ENCODE measurements at places on chromosomes 11 and 22.

GRCh38 chr11:113615098-113615497 lies 91.0 kb downstream of the TMPRSS5 start:
- no peak for DNase-seq

DNA sequence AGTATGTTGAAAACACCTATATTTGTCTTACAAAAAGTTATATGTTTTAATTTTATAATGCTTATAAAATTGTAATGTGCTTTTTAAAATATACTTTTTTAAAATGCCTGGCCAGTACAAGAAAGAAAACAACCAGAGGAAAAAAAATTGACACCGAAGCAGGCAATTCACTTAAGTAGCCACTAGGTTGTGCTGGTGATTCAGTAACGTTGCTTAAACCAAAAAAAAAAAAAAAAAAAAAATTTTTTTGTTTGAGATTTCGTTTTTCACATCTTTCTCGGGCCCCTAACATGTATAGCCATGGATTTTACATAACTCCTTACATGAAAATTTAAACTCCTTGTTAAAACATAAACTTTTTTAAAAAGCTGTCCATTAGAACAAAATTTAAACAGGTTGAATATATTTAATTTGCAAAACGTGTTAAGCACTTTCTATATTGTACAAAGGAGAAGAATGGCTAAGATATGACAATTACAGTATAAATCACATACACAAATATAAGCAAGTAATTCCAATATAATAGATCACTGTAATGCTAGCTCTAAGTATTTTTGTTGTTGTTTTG lies 9.2 kb downstream of the OR8B4 start:
- DNase-seq = no peak

- DNase-seq = no peak
Observed at GRCh38 chr11:1353383-1354124, 36.2 kb upstream of the BRSK2 start.

DNA sequence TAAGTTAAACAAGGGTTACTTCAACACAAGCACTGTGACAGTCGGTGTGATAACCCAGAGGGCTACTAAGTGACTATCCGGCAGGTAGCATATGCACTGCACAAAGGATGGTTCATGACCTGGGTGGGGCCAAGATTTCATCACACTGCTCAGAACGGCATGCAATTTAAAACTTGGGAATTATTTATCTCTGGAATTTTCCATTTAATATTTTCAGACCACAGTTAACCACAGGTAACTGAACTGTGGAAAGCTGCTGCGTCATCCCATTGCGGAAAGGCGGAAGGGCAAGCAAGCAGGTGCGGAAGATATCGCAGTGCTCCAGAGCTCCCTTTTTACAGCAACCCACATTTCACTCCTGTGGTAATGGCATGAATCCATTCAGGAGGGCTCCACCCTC lies 540.8 kb downstream of the INSC start:
- DNase-seq = no peak

DNA sequence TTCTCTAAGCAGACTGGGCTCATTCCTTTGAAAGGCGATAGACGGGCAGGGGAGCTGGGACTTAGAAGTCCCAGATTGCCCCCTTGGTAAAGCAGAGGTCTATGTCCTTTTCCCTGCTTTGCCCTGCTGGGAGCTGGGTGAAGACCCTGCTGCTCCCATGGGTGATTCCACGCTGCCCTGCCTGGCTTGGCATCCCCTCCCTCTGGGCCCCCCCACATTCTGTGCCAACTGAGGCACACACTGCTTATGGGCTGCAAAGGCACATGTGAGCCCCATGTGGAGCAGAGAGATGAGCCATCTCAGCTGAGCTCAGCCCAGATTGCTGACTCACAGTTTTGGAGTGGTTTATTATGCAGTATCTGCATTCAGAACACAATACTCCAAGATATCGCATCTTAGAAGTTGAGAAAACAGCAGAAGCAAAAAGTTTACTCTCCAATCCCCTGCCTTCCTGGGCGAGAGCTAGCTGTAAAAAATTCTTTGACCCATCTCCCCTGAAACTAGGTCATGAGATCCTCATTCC lies 127.2 kb downstream of the ST3GAL4 start:
- DNase-seq = no peak

DNA sequence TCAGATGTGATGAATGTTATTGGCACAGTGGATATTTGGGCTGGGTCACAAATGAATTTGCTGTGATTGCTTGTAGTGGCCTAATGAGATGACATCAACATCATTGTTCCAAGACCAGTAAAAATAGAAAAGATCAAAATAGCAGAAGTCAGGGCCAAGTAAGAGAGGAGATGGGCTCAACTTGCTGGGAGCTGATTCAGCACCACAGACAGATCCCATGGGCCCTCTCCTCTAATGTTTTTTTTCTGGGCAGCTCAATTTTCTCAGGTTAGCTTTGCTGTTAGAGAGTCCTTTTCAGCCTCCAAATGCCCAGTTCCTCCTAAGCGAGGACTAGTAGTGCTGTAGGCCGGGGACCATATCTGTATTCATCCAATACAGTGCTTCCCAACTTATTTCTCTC lies 86.0 kb upstream of the IZUMO1R start:
- DNase-seq = no peak

- no peak for DNase-seq
Observed at GRCh38 chr11:122746050-122746478, 90.5 kb downstream of the UBASH3B start.

DNA sequence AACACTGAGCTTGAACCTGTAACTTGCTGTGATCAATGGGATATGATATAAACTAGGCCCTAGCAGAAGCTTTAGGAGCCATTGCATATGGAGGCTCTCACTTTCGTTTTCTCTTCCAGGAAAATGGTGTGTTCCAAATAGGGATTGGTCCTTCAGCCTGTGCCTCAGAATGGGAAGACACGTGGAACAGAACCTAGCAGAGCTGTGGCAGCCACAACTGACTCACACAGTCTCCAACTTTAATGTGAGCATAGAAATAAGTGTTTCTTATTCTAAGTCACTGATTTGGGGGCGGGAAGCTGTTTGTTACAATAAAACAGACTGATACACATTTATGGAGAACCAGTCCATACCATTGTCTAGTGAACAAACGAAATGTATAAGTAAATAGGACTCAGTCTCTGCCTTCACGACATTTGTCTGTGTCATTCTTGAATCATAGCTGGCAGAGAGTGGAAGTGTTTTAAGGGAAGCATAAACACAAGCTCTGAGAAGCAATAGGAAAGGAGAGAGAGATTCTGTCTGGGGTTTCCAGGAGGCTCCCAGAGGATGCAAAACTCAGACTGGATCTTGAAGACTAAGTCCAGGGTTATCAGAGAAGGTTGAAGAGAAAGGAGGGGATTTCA lies 97.3 kb downstream of the GALNT18 start:
- DNase-seq = no peak

GRCh38 chr11:116993599-116993998 lies 104.6 kb downstream of the SIK3 start:
- no peak for DNase-seq

- DNase-seq = no peak
Observed at GRCh38 chr11:73308961-73309919, 1.2 kb downstream of the ARHGEF17 start.

GRCh38 chr22:25775531-25775930 lies 33.5 kb downstream of the MYO18B start:
- no peak for DNase-seq

- DNase-seq = no peak
Observed at GRCh38 chr11:134071306-134071705, 2.4 kb downstream of the JAM3 start.

DNA sequence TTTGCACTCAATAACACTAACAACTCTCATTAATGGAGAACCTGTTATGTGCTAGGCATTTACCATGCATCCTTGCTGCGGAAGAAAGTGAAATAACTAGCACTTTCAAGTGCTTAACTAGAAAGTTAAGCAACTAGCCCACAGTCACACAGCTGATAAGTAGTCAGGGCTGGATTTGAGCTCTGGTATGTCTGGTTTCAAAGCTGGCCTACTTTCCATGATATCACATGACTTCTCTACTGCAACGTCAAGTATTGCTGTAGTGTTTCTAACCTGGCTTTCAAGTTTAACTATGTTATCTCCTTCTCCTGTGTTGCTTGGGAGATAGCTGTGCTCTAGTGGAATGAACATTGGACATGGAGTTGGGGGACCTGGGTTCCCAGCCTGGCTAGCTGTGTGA lies 12.1 kb downstream of the SLC15A3 start:
- no peak for DNase-seq

DNA sequence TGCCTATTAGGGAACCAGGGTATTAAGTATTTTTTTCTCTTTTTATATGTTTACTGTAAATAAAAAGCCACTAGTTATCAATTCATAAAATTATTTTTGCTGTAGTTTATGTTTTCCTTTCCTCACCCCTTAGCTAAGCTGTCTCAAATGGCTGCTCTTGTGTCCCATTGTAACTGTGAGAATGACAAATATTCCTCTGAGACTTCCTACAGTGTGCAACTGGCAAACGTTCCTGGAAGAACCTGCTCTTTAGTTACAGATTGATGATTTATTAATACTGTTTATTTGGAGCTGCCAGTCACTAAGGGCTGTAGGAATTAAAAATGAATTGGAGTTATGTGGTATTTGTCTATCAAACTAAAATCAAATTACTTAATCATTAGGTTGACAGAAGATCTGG lies 675.4 kb upstream of the ARHGAP42 start:
- DNase-seq = no peak

DNA sequence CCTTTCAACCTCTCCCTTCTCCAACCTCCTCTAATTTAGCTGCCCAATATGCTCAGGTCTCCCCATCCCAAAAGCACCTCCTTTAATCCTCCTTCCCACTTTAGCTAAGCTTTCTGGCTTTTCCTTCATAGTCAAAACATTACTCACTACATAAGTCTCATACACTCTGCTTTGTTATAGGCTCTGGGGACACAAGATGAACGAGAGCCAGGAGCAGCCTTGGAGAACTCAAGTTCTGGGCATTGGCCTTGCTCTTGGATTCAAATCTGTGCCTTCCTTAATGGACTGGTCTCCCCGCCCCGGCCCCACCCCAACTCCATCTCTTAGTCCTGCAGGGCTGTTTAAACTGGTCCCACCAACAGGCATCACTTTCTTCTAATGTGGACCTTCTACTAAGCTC lies 11.4 kb upstream of the HPX start:
- no peak for DNase-seq

DNA sequence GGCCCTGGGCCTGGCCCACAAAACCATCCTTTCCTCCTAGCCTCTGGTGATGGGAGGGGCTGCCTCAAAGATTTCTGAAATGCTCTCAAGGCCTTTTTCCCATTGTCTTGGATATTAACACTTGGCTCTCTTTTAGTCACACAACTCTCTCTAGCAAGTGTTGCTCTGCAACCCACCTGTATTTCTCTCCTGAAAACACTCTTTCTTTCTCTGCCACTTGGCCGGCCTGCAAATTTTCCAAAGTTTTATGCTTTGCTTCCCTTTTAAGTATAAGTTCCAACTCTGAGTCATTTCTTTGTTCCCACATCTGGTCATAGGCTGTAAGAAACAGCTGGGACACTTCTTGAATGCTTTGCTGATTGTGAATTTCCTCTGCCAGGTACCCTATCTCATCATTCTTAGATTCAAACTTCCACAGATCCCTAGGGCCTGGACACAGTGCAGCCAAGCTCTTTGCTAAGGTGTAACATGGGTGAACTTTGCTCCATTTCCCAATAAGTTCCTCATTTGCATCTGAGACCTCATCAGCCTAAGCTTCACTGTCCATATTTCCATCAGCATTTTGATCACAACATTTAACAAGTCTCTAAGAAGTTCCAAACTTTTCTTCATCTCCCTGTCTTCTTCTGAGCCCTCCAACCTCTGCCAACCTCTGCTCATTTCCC lies 93.8 kb downstream of the TRIM29 start:
- DNase-seq = no peak

DNA sequence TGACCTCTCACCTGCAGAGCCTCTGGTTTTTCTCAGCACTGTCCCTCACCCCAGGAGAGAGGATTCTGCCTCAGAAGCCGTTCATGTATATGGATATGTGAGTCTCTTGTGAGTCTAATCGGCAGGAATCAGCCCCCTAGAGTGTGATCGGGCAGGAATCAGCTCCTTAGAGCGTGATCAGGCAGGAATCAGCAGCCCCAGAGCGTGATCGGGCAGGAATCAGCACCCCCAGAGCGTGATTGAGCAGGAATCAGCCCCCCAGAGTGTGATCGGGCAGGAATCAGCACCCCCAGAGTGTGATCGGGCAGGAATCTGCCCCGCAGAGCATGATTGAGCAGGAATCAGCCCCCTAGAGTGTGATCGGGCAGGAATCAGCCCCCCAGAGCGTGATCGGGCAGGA lies 80.0 kb upstream of the EIF3D start:
- no peak for DNase-seq

- DNase-seq = no peak
Observed at GRCh38 chr11:78344676-78345075, 72.9 kb downstream of the GAB2 start.

Measured in stimulated activated CD8-positive, alpha-beta memory T cell treated with anti-CD3 and anti-CD28 coated beads, Interleukin-15, amount 100 ng/mL, for 1 hour (primary cell).